T-helper 2 cell treated with Interferon-gamma antibody and Interleukin-4, amounts not matched to agents 5 μg/mL and 100 μg/mL, for 36 hours (primary cell): ENCODE measurements at places on chromosomes 7 and 10.

- peak; percentile 25 for DNase-seq
Observed at GRCh38 chr7:151018421-151019129, 5.7 kb downstream of the ATG9B start.

DNA sequence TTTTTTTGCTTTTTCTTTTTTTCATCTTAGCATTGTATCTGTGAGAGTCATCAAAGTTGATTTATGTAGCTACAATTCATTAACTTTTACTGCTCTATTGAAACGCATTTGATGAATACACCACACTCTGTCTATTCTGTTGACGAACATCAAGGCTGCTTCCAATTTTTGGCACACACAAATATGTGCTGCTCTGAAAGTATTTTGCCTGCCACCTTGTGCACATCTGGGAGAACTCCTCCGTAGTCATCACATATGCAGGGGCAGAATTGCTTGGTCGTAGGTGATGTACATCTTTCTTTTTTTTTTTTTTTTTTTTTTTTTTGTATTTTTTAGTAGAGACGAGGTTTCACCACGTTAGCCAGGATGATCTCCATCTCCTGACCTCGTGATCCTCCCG, 796.8 kb downstream of the KCNMA1 start:
- no peak for DNase-seq

DNA sequence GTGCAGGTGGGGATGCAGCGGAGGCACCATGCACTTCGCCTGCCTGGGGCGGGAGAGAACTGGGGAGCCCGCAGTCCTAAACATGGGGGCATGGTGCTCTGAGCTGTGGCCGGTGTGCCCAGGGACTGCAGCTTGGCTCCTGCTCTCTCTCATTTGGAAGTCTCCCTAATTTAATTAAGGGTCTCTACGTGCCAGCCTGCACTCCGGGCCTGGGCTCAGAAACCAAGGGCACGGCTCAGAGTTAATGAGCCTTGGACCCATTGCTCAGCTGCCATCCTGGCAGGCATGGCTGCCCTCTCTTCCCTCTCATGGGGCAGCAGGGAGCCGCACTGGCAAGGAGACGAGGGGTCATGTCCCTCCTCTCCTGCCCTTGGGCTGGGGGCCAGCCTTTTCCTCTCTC, 115.6 kb downstream of the CDH23 start:
- DNase-seq: no peak

DNA sequence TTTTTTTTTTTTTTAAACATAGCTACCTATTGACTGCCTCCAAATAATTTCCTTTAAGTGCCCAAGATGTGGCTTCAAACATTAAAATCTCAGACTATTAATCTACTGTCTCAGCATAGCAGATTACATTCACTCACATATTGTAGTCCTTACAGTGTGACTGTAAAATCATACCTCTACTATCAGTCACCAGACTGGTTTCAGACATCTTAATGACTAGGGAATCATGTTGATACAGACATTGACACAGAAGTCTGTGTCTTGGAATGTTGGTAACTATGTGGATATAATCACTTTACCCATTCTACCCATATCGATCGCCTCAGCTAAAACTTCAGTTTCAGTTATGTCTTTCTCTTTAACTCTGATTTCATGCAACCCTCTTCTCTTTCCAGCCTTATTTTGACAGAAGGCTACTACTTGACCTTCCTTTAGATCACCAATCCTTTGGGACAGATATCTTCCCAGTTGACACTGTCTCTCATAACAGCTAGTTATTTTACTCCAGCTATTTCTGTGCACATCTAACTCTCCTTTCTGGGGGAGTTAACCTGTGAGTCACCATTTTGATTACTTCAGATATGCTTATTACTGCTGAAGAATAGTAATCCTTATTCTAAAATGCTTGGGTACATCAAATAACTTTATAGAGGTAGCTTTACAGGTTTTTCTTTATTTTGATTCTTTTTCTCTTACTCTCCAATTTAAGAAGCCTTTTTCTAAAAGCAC, 7.0 kb downstream of the TNKS2 start:
- DNase-seq: no peak

DNA sequence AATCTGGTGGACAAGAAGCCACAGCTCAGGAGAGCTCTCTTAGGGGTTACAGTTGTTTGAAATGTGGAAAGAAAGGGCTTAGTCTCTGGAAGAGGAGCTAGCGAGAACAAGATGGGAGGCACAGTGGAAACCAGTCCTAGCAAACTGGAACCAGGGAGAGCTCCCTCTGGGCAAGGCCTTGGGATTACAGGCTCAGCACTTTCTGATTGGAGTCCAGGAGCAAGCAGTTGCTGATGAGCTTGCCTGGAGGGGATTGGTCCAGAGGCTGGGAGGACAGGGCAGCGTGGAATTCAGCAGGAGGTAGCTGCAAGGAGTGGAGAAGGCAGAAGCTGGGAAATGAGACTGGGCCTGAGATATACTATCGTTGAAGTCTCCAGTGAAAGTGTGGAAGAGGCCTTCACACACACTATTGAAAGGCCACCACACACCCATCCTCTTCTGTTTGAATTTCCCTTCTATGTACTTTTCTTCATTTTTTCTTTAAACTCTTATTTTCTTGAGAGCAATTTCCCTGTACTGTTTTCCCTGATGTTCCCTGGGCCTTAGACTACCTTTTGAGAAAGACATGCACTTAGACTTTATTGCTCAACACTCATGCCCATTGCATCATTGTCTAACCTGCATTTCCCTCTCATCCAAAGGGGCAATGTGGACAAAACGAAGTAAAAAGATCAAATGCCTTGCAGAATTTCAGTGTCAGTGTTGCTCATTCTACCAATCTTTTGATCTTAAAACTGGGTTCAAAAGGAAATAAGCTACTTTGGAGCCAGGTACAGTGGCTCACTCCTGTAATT, 57.8 kb upstream of the LANCL2 start:
- DNase-seq: no peak

GRCh38 chr10:130363899-130364445, 227.8 kb downstream of the GLRX3 start:
- DNase-seq: no peak

GRCh38 chr7:136186281-136186680, 209.1 kb upstream of the MTPN start:
- no peak for DNase-seq

DNA sequence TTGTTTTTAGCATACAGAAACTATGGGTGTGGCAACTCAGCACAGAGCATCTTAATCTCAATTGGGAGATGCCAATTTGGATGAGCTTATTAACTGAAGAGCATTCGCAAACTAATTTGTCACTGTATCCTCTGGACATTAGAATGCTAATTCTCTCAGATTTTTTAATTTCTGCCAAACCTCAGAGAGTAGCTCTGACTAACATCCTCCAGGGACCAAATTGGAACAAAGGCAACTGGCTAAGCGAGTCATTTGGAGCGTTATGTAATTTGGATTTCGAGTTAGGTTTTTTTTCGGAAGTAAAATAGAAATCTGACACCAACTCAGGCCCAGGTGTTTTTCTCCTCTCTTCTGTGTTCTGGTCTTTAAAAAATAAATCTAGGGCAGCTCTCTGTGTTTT, 201.9 kb downstream of the BMPER start:
- no peak for DNase-seq

GRCh38 chr10:3173171-3173878, 743 bp upstream of the PITRM1 start:
- DNase-seq: no peak
